ENCODE measurements at places on chromosomes 5 and 9. TPM values are rescaled to one million over a fixed set of nuclear protein-coding genes. Genes with fewer than 3 reads are reported as not detected.

Gene MARCHF3
- total RNA-seq: 21.5 TPM

Gene WWC1
- total RNA-seq: 12.9 TPM

Gene AMACR
- total RNA-seq: 18.6 TPM

Gene SPINK6
- total RNA-seq: not detected

Gene GABRA1
- 5.5 TPM for total RNA-seq

Gene TAF1L
- 0.10 TPM for total RNA-seq

Gene POLK
- 58.5 TPM for total RNA-seq

Gene PCDHGA8
- total RNA-seq: 5.6 TPM

Gene LCN9
- total RNA-seq: not detected
